ENCODE measurements at places on chromosomes 5 and 9.

- DNase-seq, result no peak
These were observed 1446.4 kb upstream of the WWC1 start for GRCh38 chr5:166845044-166845443.

GRCh38 chr5:5103245-5103644 lies 36.9 kb upstream of the ADAMTS16 start:
- no peak for DNase-seq

GRCh38 chr5:174618589-174618988 lies 105.8 kb upstream of the MSX2 start:
- DNase-seq, result no peak

- DNase-seq, result no peak
These were observed 9.6 kb downstream of the SLC9A3 start for GRCh38 chr5:514673-515072.

- no peak for DNase-seq
These were observed 57.9 kb downstream of the STX17 start for GRCh38 chr9:99964336-99964735.

All from stimulated activated CD8-positive, alpha-beta memory T cell treated with anti-CD3 and anti-CD28 coated beads, Interleukin-7, amount 100 ng/mL, for 4 hours (primary cell).